Bronchial smooth muscle cell (primary cell): ENCODE measurements at places on chromosomes 16 and 17. TPM values are rescaled to one million over a fixed set of nuclear protein-coding genes. Genes with fewer than 3 reads are reported as not detected.

KIFC3 gene
- 19.7 and 20.2 TPM in 2 replicates for total RNA-seq

MKS1 gene
- 13.9 and 16.3 TPM in 2 replicates for total RNA-seq

CDH11 gene
- 156 and 594 TPM in 2 replicates for total RNA-seq

CWC25 gene
- total RNA-seq = 8.4 and 8.7 TPM in 2 replicates

FNDC8 gene
- not detected in 2 replicates for total RNA-seq

GNGT2 gene
- total RNA-seq = not detected in 2 replicates

SMIM5 gene
- not detected in 2 replicates for total RNA-seq

QRICH2 gene
- total RNA-seq = 3.0 and 5.5 TPM in 2 replicates

ABCC11 gene
- 0.26 and 0.32 TPM in 2 replicates for total RNA-seq

KRT36 gene
- not detected in 2 replicates for total RNA-seq

NPIPB2 gene
- total RNA-seq = 4.6 and 6.1 TPM in 2 replicates

STX1B gene
- 1.0 and 3.5 TPM in 2 replicates for total RNA-seq
